Activated CD8-positive, alpha-beta memory T cell treated with anti-CD3 and anti-CD28 coated beads for 1 hour (primary cell): ENCODE measurements at places on chromosomes 4 and X.

DNA sequence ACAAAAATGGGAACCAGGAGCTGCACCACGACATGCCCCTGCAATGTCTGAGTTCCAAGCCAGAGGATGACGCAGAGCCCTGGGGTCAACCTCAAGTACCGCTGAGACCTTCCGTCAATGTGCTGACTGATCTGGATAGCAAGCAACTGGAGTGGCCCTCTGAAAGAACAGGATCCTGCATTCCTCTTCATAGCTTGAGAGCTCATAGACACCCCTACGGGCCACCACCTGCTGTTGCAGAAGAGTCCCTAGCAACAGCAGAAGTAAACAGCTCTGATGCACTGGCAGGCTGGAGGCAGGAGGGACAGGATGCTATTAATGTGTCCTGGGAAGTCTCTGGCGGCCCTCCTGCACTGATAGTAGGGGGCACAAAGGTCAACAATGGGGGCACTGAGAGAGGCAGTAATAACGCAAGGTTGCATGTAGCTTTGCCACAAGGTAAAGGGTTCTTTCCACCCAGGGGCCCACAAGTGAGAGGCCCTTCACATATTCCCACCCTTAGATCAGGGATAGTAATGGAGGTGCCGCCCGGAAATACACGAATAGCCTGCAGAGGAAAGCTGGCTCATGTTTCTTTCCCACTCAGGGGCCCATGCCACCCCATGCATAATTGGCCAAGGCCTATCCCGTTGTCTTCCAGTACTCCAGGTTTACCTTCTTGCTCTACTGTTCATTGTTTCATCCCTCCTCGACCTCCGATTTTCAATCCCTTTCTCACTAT lies 1.3 kb downstream of the PRR32 start:
- DNase-seq, result no peak

DNA sequence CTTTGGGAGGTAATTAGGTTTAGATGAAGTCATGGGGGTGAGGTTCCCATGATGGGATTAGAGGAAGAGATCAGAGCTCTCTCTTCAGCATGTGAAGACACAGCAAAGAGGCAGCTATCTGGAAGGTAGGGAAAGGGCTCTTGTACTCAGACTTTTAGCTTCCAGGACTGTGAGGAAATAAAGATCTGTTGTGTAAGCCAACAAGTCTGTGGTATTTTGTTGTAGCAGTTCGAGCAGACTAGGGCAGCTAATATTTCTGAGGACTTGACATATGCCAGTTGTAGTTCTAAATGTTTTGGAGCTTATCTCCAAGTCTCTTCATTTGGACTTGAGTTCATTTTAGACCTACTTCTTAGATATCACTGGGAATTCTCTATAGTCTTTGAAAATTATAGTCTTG lies 137.3 kb upstream of the PDE5A start:
- DNase-seq, result no peak

- no peak for DNase-seq
Measured at GRCh38 chrX:100477467-100477866, 67.4 kb upstream of the PCDH19 start.

- DNase-seq, result no peak
Measured at GRCh38 chrX:48541140-48541814, 1.8 kb downstream of the TBC1D25 start.

GRCh38 chr4:6489927-6490326 lies 17.5 kb upstream of the PPP2R2C start:
- DNase-seq, result no peak

GRCh38 chr4:101200561-101200960 lies 146.8 kb downstream of the PPP3CA start:
- no peak for DNase-seq

DNA sequence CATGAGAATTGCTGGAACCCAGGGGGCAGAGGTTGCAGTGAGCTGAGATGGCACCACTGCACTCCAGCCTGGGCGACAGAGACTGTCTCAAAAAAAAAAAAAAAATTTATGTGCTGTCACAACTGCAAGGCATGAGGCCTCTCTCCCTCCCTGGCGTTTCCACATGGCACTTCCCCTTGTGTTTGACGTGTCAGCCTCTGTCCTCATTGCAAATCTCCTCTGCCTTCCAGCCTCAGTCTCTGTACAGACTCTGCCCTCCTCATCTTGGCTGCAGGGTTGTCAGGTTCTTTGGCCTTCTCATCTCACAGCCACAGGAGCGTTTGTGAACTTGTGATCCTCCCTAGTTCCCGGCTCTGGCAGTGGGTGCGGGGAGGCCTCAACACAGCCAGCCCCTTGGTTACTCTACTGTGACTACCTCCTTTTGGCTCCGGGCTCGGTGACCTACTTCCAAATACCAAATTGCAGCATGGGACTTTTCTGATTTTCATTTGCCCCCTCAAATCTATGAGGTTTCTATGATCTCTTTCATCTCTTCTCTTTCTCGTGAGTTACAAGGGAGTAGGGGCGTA lies 250.0 kb downstream of the CBR4 start:
- no peak for DNase-seq

- DNase-seq, result no peak
Measured at GRCh38 chr4:138188406-138189084, 53.6 kb downstream of the SLC7A11 start.

- DNase-seq, result no peak
Measured at GRCh38 chr4:82005158-82005557, 368.6 kb downstream of the HNRNPD start.

GRCh38 chr4:187617113-187617512 lies 378.5 kb upstream of the ZFP42 start:
- DNase-seq, result no peak

DNA sequence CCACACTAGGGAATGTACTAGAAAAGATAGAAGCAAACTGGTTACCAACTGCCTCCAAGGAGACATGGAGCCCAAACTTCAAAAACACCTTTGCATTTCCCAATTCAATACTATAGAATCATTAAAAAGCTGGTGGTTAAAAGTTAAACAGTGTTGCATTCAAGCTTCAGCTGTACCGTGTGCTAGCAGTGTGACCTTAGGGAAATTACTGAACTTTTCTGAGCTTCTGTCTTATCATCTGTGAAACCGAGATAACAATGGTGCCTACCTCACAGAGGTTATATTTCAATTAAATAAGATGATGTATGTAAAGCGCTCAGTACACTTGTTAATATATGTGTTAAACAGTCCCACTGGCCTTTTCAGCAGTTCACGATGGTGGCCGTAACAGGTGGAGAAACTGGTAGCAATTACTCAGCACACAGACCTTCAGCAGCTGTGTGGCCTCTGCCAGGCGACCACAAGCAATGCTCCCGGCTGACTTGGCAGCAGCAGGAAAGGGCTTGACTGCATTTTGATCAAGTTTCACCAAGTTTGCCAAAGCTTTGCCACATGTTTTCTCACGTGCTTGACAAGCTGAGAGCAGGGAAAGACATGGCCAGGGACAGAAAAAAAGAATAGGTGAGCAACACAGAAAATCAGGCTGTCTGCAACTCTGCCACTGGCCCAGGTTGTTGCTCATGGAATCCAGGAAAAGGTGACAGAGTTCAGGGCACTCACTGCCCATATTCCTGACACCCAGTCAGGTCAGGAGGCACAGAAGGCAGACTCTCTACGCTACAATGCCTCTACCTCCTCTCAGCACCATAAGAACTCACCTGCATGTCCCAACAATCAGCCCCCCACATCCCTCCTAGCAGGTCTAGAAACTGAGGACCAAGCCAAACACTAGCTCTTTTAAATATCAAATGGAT lies 72.1 kb downstream of the PARM1 start:
- no peak for DNase-seq

GRCh38 chrX:129593137-129593536 lies 53.1 kb downstream of the OCRL start:
- no peak for DNase-seq

DNA sequence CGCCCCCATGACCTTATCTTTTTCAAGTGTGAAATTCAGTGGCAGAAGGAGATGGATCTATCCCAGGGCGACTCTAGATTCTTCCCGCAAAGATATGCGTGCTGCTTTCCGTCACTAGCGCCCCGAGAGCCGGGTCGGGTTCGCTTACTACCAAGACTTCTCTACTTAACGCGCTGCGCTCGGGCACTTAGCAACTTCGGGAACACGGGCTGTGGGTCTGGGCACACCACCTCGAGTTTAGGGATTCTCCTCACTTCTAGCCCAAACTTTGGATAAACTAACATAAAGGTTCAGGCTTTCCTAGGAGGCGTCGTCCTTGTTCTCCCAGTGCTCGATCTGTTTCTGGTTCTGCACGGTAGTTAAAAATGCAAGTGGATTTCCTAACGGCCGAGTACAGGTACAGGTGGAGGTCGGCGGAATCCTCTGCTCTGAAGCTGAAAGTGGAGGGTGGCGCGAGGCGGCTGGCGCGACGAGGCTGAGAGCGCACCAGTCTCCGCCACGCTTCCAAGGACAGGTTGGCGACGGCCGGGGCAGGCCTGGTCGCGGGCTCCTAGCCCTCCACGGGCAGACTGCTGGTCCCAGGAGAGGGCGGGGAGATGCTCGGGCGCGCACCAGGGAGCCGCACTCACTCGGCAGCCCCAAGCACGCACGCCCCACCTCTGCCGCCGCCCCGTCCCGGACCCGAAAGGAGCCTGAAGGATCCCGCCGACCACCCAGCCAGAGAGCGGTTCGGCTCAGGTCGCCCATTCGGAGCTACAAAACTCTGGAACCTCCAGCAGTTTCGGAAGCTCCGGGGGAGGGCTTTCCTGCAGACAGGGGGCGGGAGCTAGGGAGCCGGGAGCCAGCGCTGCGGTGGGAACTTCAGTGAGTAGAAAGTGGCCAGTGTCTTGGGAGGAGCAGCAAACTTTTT lies 100.8 kb upstream of the TENM3 start:
- no peak for DNase-seq
